GM19239 (cell line): ENCODE measurements at places on chromosomes 12 and 14.

GRCh38 chr12:19967001-19967400 is 401.3 kb upstream of the PDE3A start:
- no peak for DNase-seq

GRCh38 chr14:21933681-21934080 is 260.1 kb upstream of the OR4E1 start:
- no peak for DNase-seq

GRCh38 chr12:90226211-90226610 is 517.6 kb upstream of the ATP2B1 start:
- no peak for DNase-seq

- no peak for DNase-seq
Observed at GRCh38 chr14:80271389-80271788, 60.1 kb upstream of the DIO2 start.

- DNase-seq: no peak
Observed at GRCh38 chr14:67411370-67411769, 595 bp downstream of the PLEK2 start.

GRCh38 chr12:108374596-108375320 is 35.6 kb upstream of the CMKLR1 start:
- DNase-seq: no peak

DNA sequence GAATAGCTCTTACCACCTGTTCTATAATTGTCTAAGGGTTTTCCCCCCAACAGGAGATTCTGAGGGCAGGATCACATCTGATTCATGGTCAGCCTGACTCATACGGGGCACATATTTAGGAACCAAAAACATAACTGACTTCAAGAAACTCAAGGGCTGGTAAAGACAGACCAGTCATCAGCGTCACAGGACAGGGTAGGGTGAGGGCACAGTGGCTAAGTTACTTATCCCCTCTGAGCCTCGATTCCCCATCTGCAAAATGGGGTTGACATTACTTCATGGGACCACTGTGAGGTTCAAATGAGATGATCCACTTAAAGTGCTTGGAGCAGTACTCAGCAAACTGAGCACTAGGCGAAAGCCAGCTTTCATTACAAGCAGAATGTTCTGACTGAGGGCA is 606 bp downstream of the CINP start:
- DNase-seq: peak; percentile 24

DNA sequence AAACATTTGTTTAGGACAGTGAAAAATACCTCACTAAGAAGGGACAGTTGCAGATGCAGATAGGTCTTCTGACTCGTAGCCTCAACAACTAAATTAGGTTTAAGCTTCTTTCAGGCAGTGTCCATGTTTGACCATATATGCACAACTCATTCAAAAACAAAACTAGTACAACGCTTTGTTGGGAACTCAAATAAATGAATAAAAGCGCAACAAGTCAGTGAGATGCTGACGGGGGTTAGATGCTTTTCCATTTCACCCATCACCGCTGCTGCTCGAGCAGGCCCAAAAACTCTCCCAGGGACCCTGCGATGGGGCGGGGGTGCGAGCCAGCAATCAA is 633 bp downstream of the RPAP3 start:
- DNase-seq: no peak

DNA sequence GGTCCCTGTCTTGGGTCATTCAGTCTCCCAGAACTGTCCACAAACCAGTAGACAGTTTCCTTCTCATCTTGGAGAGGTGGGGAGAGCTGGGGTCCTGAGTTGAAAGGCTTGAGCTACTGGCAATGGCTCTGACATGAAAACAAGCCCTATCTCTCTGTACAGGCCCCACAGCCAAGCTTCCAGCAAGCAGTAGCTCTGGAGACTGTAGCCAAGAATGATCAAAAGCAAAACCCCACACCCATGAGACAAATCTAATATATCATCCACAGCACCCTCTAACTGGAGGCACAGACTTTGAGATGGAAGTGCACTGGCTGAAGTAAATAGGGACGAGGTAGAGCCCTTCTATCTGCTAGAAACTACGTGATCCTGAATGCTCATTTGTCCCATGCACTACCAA is 40.9 kb downstream of the RERG start:
- no peak for DNase-seq

DNA sequence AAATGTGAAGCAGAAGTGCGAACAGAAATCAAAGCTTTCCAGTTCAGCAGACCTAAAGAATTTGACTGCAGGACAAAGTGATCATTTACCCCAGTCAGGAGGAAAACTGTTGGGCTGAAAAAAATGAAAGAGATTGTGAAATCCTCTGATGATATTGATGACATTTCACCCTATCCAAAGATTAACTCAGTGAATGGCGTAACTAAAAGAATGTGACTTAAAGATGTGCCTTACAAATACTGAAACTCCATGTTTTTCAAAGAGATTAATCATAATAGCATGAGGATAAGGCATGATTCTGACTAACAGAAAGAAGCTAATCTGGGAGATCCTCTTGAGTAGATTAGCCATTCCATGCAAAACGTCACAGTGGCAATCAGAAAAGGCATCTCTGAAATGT is 225.6 kb downstream of the DUSP6 start:
- no peak for DNase-seq

DNA sequence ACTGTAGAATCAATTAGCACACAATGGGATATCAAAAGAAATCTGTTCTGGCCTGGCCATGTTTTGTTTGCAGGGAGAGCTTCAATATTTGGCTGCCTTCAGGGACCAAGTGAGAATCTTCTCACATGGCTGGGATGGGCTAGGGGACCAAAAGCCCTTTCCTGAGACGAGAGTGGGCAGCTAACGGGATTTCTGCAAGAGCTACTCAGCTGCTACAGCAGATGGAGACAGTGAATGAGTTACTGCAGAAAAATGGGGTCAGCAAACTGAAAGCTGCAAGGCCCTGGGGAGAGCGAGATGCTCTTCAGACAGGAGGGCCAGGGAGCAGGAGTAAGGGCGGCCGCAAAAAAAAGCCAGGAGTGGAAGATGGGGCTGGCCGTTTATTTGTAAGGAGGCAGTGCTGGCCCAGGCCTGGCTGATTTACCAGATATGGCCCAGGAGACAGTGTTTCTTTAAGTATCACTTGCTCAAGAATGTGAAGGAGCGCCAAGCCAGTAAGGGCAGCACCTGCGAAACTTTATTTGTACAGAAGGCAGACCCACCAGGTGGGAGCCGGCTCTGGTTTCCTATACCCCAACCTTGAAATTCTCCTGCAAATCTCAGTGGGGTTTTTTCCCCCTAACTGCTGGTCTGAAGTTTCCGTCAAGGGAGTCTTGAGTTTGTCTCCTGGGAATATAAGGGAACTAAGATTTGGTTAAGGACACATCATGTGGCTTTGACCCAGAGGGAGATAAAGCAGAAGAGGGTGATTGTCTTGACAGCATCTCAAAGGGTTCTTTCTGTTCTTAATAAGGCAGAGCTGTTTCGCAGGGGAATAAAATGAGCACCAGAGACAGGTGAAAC is 57.8 kb downstream of the SSH1 start:
- DNase-seq: no peak

DNA sequence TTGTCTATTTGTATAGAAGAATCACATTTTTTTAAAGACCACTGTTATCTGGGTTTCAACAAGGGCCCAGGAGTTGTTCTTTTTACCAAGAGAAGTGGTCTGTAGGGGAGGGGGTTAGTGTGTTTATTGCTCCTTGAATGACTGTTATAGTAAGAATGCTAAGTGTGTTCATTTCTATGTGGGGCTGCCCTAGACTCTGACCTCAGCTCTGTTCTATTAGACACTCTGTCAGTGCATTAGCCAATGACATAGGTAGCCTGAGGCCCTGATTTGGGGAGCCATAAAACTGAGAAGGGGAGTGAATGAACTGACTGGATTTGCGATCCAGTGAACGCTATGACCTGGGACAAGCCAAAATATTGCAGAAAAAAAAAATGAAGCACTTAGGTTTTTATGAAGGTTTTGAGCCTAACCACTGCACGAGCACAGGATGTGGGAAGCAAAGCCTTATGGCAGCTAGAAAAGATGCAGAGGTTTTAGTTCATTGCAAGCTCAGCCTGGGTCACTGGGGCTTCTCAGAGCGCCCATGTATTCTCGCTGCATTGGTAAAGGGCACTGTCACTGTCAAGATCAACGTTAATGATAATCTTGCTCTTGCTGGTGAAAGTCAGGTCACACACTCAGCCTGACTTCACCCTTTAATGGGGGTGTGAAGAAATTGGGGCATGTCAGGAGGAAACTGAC is 63.8 kb downstream of the PRKCH start:
- no peak for DNase-seq

DNA sequence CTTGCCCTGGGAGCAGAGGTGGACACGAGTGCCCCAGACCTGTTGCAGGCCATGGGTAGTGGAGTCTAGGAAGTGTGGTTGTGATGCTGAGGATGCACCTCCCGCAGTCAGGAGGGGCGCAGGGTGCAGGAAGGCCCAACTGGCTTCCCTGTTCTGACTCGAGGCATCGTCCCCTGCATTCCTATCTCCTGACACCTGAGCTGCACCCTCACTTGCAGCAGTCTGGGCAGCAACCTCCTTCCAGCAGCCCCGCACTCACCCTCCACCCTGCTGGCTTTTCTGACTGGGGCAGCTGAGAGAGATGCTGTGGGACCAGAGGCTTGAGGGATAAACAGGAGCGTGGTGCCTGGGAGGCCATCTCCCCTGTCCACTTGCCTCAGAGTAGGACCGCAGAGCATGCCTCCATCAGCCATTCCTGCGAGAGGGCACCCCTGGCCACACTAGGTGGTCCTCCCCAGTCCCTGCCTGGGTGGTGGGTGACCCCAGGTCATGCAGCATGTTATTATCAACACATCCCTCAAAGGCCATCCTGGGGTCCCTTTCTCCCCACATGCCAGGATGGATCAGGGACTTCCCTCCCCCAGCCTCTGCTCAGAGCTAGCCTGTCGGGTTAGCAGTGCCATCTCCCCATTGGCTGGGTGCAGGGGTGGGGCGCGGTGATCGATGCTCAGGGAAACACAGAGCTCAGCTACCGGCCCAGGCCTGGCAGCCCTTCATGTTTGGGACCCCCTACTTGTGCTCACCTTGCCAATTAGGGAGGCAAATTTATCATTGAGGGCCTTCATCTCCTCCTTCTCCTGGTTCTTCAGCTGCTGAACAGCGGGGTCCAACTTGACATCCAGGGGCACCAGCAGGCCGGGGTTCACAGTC is 719 bp downstream of the KRT80 start:
- DNase-seq: no peak

DNA sequence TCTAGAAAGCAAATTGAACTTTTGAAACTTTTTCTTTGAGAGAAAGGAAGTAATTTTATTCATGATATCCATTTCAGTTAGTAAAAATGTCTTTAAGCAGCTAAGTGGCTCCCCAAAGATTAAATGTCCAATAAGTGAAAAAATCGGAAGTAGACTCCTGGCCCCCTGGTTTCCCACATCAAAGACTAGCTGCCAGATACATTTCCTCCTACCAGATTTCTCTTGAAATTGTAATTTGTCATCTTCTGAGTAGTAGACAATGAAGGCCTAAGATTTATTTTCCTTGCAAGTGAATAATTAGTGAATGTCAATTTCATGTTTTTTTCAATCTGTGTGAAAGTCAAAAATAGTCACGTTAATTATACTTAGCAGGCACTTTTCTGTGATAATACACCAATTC is 321.9 kb downstream of the SYT1 start:
- DNase-seq: no peak

DNA sequence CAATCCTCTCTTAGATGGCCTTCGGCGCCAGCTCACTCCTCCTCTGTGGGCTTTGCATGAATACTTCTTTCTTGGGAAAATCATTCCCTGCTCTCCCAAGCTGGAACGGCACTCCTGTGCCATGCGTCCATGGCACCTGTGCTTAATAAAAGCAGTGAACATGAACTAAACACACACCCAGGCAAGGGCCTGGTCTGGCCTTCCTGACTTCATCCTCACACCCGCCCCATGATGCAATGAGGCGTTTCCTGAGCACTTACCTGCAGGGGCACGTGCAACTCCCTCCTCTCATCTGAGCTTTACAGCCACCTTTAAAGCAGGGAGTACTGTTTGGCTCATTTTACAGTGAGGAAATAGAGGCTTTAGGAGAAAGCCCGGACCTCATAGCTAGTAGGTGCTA is 219.8 kb downstream of the SLC41A2 start:
- DNase-seq: no peak

DNA sequence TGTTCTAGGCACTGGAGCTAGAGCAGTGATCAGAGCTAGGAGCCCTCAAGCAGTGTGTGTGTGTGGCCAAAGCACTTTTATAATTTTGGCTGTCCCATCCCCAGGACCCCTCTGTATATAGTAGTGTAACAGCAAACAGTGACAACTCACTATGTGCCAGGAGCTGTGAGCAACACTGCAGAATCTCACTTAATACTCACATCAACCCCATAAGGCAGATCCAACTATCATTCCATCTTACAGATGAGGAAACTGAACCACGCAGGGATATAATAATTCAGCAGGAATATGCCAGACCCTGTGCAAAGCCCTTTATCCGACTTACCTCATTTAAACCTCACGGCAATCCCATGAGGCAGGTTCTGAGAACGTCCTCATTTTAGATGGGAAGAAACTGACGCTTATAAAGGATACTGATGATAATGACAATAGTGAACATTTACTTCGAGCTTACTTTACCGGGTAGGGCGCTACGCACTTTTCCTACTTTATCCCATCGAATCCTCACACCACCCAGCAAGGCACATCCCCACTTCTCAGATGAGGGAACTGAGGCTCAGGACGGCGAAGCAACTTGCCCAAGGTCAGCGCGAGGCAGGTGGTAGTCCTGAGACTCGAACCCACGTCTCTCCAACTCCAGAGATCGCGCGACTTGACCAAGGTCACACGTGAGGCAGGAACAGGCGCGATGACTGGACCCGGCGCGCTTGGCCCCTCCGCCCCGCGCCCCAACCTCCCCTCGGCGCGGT is 687 bp downstream of the RAB35 start:
- no peak for DNase-seq

- no peak for DNase-seq
Observed at GRCh38 chr12:49388682-49389386, 21.6 kb downstream of the SPATS2 start.

DNA sequence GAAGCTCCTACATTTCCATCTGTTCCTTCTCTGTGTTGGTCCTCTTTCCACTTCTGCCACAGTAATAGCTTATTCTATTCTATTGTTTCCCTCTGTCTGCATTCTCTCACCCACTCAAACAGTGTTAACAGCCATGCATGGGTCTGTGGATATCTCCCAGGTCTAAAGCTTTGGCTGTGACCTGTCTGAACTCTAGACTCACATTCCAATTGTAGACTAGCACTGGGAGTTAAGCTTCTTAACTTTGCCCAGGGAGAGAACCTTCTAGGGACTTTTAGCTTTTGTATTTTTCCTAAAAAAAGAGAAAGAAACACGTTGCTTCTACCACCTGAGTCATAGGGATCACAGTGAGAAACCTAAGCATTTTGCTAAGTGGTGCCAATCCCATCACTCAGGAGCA is 36.7 kb downstream of the PTPRR start:
- no peak for DNase-seq
